ENCODE measurements at places on chromosomes 5 and 9.

DNA sequence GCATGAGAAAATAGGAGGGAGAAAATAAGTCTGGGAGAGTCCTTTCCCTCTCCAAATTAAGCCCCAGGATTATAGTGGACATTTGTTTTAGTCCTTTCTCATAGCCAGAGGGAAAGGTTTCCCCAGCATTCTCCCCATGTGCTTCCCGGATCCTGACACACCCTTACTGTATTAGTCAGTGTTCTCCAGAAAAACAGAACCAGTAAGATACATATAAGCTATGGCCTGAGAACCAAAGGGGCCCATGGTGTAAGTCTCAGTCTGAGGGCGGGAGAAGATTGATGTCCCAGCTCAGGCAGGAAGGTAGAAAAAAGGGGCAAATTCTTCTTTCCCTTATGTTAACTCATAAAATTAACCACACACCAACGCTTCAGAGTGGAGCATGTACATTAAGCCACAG lies 25.6 kb upstream of the SPATA31D4 start:
- no peak for DNase-seq

DNA sequence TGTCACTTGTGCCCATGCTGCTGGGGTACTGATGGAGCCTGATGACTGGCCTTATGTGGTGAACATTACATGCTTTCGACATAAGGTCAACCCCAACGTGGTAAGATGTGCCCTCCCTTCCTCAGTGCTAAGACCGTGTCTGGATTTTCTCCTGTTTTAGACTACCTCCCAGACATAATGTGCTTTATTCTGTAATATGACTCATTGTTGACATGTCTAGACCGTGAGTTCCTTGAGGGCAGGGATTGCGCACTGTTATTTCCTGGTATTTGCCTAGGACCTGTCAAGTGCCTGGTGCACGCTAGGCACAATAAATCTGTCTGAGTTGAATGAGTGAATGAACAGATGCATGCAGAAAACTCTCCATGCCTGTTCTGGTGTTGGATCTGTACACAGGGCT lies 346.0 kb downstream of the KDM4C start:
- no peak for DNase-seq

DNA sequence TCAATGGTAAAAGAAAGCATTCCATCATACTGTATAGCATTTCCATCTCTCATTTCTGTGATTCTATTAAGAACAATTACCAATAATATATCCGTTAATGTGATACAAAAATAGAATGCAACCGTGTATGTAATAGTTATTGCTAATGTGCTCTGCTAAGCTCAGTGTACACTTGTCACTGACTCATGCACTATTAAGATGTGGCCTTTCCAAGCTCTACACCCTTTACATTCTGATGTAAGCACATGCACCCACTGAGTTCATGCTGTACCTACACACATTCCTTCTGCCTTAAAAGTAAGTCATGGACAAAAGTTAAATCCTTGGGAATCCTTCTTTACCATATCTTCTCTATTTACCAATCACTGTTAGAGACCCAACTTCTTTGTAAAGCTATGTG lies 319.1 kb downstream of the ZSWIM6 start:
- DNase-seq = no peak

GRCh38 chr5:175133185-175133584 lies 310.8 kb downstream of the DRD1 start:
- no peak for DNase-seq

- DNase-seq = no peak
These were observed 5.7 kb downstream of the HBEGF start for GRCh38 chr5:140340605-140341121.

- DNase-seq = no peak
These were observed 1.4 kb downstream of the TJP2 start for GRCh38 chr9:69175486-69175885.

DNA sequence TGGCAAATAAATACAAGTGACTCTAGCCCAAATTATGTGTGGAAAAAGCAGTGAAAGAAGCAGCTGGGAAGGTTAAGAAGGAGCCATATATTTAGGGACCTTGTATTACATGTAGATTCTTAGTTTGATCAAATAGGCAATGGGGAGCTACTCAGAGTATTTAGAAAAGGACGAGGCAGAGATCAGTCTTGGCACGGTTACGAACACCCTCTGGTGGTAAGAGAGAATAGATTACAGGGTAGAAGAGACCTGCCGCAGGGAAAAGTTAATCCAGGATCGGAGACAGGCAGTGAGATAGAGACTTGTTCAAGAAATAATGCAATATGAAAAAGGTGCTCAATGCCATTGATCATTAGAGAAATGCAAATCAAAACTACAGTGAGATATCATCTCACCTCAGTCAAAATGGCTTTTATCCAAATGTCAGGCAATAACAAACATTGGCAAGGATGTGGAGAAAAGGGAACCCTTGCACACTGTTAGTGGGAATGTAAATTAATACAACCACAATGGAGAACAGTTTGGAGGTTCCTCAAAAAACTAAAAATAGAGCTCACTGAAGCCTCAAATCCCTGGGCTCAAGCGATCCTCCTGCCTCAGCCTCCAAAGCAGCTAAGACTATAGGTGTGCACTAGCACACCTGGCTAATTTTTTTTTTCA lies 12.0 kb downstream of the INIP start:
- DNase-seq = peak; percentile 61

DNA sequence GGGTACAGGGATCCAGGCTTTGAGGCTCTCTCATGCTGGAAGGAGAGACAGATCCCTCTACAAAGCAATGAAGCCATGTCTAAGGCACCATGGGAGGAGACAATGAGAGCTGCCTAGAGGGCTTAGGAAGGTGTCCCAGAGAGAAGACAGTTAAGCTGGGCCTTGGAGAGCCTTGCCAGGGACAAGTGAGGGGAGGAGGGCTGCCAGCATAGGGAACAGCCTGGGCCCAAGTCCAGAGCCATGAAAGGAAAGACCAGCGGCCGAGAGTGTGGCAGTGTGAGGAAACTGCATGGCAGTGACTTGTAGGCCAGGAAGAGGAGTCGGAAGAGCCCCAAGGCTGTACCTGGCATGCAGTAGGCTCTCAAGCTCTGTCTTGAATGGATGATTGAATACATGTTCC lies 88.5 kb downstream of the PSD2 start:
- DNase-seq = no peak

DNA sequence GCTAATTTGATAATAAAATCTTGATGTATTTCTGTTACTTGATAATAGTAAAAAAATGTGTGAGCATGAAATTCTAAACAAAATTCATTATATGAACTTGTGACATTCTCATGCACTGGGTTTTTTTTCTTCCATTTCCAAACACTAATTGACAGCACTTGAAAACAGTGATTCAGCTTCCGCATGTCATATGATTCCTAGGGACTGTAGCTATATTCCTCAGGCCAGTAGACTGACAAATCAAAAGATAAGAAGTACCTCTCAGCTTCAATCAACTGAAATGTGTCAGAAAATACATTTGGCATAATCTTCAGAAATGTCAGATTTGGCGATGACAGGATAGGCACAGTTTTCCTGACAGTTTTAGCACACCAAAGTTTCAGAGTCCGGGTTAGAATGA lies 52.5 kb downstream of the EFNA5 start:
- DNase-seq = no peak

- no peak for DNase-seq
These were observed 52.6 kb downstream of the NDUFS4 start for GRCh38 chr5:53613061-53613460.

- no peak for DNase-seq
These were observed 131.1 kb downstream of the ST8SIA4 start for GRCh38 chr5:100772006-100772405.

- DNase-seq = no peak
These were observed 174.1 kb downstream of the KDM4C start for GRCh38 chr9:6931913-6932312.

DNA sequence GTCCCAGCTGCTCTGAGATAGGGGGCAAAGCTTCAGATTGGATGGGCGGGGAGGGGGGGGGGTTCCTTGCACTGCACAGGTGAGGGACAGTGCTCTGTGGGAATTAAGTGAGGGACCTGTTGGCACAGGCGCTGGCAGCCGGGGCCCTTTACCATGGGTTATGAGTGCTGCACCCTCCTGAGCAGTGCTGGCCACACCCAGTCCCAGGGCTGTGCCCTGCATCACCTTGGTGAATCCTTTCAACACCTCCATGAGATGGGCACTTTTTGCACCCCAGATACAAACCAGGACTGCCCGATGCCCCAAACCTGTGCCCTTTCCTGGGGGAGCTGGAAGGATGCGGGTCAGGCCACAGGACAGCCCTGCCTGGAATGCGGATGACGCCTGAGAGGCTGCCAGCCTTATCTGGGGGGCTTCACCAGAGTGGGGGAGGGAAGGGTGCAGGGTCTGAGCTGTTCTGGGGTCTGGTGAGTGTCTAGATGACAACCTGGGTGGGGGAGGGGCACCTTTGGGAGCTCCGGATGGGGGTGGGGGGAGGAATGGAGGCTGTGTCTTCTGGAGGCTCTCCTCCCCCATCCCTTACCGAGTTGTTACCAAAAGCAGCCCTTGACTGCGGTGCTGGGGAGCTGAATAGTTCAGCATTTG lies 5.2 kb downstream of the CRB2 start:
- DNase-seq = no peak

GRCh38 chr9:101229606-101230005 lies 155.2 kb downstream of the BAAT start:
- DNase-seq = no peak

- DNase-seq = no peak
These were observed 96.9 kb downstream of the SLC1A3 start for GRCh38 chr5:36703245-36703860.

- no peak for DNase-seq
These were observed 124.3 kb downstream of the FGF1 start for GRCh38 chr5:142561486-142562097.
